ENCODE measurements at places on chromosomes 13 and 19.

DNA sequence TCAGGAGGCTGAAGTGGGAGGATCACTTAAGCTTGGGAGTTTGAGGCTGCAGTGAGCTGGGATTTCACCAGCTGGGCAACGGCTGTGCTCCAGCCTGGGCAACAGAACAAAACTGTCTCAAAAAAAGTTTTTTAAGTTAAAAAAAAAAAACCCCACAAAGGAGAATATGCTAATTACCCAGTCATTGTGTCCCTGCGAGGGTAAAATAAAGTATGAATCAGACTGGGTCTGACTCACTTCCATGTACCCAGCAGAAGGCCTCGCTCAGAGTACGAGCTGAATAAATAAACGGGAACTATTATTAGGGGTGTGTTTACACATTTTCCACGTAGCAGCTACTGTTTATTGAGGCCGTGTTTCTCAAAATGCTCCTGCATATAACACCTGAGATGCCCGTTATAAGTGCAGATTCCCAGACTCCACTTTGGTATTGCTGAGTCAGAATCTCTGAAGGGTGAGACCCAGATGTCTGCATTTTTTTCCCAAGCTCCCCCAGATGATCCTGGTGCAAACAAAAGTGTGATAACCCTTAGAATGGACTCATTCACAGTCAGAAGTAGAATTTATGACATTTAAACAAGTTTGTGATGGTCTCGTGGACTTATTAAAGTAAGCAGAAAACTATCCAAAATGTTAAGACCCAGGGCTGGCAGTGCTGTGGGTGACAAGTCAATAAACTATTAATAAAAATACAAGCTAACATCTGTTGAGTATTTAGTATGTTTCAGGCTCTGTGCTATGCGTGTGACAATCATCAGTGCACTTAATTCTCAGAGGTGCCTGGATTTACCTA is 28.2 kb downstream of the KCNC3 start:
- DNase-seq = no peak

GRCh38 chr13:91540158-91540736 is 141.8 kb downstream of the GPC5 start:
- no peak for DNase-seq

GRCh38 chr19:55303477-55303876 is 19.7 kb downstream of the BRSK1 start:
- no peak for DNase-seq

DNA sequence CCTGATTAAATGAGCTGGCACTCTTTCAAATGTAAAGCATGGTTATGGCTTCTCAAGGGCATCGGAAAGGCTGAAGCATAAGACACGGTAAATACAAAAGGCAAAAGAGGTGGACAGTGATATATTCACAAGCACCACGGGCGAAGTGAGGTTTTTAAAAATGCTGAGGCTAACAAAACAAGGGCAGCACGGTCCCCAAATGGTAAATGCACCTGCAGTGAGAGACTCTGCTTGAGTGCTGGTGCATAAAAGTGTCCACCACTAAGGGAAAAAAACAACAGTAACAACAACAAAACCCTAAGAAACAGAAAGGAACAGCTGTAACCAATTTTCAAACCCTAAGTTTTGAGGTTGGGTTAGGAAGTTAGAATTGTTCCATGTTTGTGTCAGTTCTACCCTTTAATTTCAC is 234.9 kb downstream of the PCDH9 start:
- DNase-seq = no peak

GRCh38 chr19:51660975-51661600 is 14.5 kb upstream of the SIGLEC14 start:
- peak; percentile 73 for DNase-seq

DNA sequence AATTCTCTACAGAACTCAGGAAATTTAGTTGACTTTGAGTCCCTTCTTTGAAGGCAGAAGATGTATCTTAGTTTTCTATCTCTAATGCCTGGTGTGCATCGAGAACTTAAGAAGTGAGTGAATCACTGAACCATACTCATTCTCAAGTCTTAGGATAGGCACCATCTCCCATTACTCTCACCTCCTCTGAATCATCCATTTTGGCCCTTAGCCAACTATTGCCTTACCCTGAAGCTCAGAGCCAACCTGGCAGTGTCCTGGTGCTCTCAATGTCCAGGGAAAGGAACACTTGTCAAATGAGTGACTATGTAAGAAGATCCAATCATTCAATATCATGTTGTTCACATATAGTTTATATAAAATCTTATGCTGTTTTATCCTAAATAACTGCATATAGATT is 146.6 kb downstream of the RGCC start:
- DNase-seq = peak; percentile 21

- no peak for DNase-seq
Measured at GRCh38 chr13:75489502-75490263, 7.7 kb upstream of the TBC1D4 start.

DNA sequence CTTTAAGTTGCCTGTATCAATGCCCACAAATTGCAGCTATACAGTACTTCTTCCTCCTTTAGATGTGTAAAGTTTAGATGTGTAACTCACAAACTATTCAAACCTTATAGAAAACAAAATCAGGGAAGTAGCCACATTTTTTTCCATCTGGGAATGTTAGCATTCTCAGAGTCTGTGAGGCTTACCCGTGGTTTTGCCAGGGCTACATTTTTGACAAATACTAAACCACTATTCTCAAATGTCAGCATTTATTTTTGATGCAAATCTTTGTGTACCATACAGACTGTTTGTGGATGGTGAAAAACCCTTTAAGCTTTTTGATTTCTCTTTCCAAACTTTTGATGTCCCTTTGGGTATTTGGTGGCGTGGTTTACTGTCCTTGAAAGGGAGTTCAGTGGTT is 216.4 kb downstream of the POSTN start:
- DNase-seq = no peak

Data from iPS-NIHi11 (cell line).